ENCODE measurements at places on chromosomes 16 and 17.
A peak's percentile ranks its signal among the peaks of the same experiment; 100 is the strongest.

DNA sequence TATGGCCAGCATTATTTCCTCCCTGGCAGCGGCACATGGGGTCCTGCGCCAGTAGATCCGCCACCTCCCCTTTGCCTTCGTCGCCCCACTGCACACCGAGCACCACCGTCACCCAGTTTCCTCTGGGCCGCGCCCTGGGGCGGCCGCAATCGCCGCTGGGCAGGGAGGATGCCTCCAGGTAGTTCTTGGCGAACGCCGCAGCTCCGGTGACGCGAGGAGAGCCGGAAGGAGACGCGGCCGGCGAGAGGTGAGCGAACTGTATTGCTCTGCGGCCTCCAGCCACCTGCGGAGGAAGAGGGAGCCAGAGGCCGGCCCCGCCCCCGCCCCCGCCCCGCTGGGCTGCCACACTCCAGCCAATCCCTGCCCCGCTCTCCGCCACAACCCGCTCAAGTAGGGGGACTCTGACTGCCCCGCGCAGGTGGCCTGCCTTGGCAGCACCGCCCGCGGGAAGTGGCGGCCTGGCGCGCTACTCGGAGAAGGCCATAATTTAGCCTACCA is 11.8 kb upstream of the SLFN13 start:
- DNase-seq: no peak

- DNase-seq: no peak
Measured at GRCh38 chr17:77328823-77329740, 188.3 kb downstream of the SEC14L1 start.

DNA sequence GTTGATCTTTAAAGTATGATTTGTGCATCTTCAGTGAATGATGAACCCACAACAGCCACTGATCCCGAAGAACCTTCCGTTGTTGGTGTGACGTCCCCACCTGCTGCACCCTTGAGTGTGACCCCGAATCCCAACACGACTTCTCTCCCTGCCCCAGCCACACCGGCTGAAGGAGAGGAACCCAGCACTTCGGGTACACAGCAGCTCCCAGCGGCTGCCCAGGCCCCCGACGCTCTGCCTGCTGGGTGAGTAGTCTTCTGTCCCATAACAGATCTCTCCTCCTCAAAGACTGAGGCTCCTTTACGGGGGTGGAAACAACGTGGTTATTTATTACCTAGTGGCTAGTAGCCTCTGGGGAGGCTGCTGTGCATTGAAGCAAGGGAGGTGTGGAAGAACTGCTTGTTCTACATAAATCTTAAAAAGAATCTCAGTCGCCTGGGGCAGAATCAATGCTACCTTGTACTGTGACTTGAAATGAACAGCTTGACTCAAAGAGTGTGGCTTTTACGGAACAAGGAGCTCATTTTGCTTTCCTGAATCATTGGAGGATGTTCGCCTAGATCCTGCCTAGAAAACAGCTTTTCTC is 63.0 kb upstream of the CLEC18A start:
- no peak for DNase-seq

GRCh38 chr17:83080579-83080857 is 1.1 kb downstream of the METRNL start:
- no peak for DNase-seq

DNA sequence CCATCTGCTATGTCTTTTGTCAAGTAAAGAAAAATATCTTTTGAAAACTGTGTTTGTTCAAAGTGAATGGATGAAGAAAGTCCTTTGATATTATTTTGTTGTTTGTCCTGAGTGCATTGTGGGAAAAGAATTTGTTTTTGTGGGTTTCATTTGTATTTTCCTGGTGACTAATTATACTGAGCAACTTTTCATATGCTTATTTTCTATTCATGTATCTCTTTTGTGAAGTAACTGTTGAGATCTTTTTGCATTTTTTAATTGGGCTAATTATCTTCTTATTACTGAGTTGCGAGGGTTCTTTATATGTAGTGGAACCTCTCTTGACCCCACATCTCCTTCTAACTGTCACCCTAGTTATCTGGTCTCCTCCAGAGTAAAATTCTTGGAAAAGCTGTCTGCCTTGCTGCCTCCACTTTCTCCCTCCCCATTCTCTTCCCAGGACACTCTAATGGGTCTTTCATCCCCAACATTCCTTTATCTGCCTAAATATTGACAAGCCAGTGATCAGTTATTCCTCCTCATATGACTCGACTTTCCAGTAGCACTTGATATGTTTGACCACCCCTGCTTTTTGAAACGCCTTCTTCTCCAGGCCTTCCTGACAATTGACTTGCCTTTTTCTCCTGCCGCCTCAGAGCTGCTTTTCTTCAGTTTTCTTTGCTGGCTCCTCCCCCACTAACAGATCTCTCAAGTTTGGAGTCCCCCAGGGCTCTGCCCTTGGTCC is 117.6 kb upstream of the HAS3 start:
- DNase-seq: no peak

GRCh38 chr16:16014329-16015224 is 65.2 kb downstream of the ABCC1 start:
- DNase-seq: no peak

DNA sequence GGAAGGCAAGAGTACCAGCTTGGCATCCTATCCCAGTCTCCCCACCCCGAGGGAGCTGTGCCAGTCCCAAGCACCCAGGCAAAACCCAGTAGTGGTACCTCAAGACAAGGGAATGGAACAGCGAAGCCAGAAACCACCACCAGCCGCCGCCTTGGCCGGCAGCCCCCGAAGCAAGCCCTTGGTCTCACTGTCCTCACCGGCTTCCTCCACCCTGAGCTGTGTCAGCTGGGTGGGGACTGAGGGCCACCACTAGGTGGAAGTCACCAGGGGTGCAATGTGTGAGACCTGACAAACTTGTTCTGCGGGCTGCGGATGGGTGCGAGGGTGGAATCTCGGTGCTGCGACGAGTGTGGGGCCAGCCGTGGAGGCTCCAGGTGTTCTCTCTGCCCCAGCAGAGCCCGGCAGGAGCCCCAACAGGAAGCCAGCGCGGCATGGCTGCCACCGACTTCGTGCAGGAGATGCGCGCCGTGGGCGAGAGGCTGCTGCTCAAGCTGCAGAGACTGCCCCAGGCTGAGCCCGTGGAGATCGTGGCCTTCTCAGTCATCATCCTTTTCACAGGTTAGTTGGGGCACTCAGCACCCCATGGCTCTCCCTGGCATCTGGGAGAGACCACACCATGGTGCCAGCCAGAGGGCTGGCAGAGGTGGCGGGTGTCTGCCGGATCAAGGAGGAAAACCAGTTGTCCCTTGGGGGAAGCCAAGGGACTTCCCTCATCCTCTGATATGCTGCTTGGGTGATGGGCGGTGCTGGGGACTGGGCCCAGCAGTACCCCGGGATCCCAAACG is 6.7 kb downstream of the SMIM5 start:
- DNase-seq: no peak

DNA sequence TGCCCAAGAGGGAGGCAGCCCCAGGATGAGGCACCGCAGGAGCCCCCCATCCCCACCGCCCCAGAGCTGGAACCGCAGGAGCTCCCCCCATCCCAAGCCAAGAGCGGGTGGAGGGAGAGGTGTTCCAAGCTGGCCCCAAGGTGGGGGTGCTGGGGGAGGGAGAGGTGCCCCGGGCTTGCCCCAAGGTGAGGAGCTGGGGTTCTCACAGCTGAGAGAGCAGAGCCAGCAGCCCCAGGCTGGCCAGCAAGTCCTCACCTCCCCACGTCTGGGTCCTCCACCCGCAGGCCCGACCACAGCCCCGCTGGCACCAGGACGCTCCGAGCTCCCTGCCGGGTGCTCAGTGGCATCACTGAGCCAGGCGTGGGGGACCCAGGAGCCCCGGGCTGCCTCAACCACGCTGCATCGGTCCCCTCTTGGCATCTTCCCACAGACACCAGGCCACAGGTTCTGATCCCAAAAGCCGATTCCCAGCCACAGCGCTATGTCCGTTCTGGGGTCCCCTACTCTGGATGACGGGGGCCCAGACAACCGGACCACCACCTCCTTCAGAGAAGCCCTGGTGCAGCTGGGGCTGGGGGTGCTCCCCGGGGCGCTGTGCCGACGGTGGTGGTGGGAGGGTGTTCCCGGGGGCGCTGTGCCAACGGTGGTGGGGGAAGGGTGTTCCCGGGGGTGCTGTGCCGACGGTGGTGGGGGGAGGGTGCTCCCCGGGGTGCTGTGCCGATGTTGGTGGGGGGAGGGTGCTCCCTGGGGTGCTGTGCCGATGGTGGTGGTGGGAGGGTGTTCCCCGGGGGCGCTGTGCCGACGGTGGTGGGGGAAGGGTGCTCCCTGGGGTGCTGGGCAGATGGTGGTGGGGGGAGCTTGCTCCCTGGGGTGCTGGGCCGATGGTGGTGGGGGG is 15.4 kb upstream of the WDR45B start:
- no peak for DNase-seq

DNA sequence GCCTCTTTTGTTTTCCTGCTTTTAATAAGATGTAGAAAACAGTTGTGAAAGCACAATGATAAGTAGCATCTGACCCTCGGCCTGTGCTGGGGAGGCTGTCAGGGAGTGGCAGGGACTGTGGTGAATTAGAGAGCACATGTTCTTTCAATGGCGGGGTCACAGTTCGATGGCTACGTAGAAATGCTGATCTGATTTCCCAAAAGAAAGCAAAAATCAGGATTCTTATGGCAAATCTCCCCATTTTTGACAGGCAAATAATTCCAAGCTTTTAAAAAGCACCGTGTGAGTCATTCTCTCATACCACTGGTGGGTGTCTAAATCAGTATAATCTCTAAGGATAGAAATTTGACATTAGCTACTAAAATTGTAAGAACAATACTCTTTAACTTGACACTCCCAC is 4.2 kb upstream of the MAPK7 start:
- no peak for DNase-seq

DNA sequence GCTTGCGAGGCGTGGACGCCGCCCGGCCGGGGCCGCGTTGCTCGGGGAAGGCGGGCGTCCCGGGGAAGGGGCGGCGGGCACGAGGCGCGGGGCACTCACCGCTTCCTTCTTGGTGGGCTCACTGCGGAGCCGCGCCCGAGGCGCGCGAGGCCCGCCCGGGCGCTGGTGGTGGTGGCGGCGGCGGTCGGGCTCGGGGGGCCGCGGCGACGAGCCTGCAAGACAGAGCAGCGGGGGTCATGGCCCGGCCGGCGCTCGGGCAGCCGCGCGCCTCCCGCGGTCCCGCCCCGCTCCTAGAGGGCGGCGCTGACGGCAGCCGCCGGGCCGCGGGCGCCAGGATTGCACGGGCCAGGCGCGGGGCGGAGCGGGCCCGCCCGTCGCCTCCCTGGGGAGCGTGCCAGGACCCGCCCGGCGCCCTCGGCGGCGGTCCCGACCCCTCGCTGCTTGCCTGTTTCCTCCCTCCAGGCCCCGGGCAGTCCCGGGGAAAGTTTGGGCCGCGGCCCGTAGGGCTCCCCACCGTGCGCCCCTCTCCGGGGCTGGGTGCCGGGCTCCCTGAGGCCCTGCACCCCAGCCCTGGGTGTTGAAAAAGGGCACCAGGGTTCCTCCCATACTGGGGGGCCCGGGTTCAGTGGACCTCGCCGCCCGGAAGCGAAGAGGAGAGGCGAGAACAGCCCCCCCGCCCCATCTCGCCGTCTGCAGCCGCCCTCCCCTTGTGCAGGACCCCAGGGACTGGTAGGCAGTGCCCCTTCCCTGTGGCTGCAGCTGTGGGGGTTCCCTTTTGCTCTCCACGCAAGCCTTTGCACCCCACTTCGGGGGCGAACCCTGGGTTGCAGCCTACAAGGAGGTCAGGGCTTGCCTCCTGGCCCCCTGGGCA is at the start of gene C16orf74:
TSS of gene C16orf74 (minus strand) at position 270 of the 871 bp plus-strand sequence. CDS start 15,879 bp downstream, outside the sequence.
- no peak for DNase-seq

DNA sequence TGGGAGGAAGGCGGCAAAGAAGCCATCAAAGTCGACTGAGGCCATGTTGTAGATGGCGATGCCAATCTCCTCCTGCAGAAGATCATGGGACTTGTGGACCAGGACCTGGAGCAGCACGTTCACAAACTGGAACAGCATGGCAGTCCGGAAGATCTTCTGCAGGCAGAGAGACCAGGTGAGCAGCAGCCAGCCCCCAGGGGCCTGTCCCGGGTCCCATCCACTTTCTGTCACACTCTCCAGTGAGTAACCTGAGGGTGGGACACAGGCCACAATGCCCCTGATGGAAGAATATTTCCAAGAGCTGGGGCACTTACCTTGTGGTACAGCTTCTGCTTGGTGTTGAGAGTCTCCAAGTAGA is 38.0 kb upstream of the GSG1L start:
- DNase-seq: no peak

GRCh38 chr16:25771812-25772568 is 80.2 kb downstream of the HS3ST4 start:
- DNase-seq: no peak

DNA sequence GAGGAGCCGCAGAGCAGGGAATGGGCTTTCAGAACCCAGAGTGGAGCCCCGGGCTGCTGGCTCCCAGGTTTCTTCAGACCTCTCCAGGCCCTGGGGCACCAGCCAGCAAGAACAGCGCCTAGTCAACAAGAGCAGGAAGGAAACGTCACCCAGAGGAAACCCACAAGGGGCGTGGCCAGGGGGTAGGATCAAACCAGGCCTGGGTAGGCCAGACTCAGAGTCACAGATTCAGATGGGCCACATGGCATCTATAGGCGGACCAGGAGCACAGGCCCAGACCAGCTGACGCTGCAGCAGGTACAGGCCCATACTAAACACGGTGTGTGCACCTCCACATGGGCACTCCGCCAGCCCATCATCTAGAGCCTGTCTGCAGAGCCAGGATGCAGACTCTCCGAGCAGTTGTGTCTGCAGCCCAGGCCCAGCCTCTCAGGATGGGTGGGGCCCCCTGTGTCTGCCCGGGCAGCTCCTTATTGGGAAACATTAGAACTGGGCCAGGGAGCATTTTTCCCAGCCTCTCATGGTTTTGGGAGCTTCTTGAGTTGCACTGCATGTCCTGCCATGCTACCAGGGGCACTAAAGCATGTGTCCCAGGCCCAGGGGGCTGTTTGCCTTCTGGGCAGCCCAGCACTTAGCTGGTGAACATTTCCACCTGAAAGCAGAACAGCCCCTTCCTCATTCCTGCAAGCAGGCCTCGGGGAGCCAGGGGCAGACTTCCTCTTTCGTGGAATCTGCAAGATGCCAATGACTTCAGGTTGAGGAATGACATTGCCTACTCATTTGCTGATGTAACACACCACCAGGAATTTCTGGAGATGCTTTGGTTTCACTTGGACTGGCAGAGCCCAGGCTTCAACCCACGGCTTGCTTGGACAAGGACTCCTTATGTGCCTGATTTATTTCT is at the start of gene NLRP1:
TSS of gene NLRP1 (minus strand) at position 127 of the 904 bp plus-strand sequence. CDS start 552 bp downstream, outside the sequence.
- peak; percentile 80 for DNase-seq

- DNase-seq: no peak
Measured at GRCh38 chr17:31528291-31528874, 136.9 kb downstream of the RAB11FIP4 start.

GRCh38 chr17:67759355-67760171 is 41.8 kb downstream of the NOL11 start:
- DNase-seq: no peak
